ENCODE measurements at places on chromosomes 2 and 18.

- no peak for DNase-seq
Measured at GRCh38 chr18:2982452-2983269, 30.3 kb downstream of the LPIN2 start.

DNA sequence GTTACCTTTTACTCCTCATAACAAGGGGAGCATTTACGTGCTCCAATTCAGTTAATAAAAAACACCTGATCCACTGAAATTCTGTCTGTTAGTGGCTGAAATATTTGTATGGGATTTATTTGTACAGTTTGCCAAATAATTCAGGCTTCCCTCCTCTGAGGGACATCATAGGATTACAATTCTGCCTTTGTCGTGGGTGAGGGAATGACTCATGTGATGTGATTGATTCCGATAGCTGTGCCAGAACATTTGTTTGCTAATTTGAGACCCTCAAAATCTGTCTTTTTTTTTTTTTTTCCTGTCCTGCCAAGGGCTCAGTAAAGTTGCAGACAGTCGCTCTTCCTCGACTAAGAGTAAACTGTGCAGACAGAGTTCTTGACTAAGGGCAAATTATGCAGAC lies 612.6 kb upstream of the CDH2 start:
- no peak for DNase-seq

DNA sequence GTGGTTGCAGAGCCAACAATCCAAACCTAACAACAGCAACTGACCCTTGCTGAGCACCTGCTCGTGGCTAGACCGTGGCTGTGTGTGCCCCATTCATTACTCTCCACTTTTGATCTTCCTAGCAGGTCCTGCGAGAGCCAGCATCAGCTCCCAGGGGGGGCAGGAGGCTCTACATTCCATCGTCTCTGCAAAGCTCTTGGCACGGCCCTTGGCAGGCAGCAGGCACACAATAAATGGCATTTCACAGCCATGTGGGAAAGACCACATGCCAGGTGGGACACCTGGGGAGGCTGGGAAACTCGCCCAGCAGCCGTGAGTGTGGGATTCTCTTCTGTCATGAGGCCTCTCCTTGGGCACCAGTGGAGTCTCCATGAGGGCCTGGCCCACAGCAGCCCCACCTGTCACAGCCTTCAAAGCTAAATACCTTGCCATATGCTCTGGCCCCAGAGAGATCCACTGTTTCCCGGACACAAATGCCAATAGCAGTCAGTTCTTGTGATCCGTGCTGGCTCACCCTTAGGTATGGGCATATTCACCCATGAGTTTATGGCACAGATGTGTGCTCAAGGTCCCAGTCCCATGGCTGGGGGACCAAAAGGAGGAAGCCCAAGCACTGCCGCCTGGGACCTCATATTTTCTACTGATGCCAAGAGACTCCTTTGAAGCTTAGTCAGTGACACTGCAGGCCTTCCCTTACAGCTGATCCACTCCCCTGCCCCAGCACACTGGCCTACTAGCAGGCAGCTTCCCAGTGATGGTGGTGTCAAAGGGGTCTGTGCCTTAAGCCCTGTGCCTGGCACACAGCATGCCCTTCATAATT lies 6.8 kb upstream of the TEX51 start:
- no peak for DNase-seq

- DNase-seq = no peak
Measured at GRCh38 chr2:158953926-158954763, 14.3 kb upstream of the TANC1 start.

DNA sequence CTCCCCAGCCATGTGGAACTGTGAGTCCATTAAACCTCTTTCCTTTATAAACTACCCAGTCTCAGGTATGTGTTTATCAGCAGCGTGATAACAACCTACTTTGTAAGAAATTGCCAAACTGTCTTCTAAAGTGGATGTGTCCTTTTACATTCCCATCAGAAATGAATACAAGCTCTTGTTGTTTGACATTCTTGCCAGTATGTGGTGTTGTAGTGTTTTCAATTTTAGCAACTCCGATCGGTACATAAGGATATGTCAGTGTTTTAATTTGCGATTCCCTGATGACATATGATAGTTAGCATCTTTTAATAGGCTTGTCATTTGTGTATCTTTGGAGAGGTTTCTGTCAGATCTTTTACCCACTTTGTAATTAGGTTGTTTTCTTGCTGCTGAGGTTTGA lies 1156.3 kb upstream of the CRIM1 start:
- no peak for DNase-seq

DNA sequence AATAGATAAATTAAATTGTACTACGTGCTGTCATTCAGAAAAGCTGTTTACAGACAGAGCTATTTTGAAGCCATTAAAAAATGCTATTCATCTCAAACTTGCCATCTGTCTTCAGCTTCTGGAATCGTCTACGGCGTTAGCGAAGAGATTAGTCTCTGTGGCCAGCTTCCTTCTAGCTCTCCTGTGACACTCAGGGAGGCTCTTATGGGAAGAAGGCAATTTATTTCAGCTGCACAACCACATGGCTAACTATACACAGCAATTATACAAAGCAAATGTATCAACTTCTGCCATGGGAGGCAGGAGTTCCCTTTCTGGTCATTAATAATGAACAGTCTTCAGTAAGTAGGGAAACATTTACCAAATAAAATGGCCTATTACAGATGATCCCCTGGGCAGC lies 6.3 kb downstream of the CTAGE1 start:
- no peak for DNase-seq

- DNase-seq = no peak
Measured at GRCh38 chr2:47907039-47907781, 912 bp upstream of the FBXO11 start.
